Cardiac septum (tissue), 1 donor: ENCODE measurements at places on chromosomes 2 and 18. TPM values are rescaled to one million over a fixed set of nuclear protein-coding genes. Genes with fewer than 3 reads are reported as not detected.

DUSP19 gene
- total RNA-seq = 8.6 TPM

KCNK3 gene
- total RNA-seq = 0.70 TPM

CLHC1 gene
- 8.6 TPM for total RNA-seq

MYO7B gene
- total RNA-seq = 0.78 TPM

REL gene
- 5.7 TPM for total RNA-seq

OTX1 gene
- not detected for total RNA-seq
